ENCODE measurements at places on chromosomes 7 and 10.

GRCh38 chr7:9507290-9507689 lies 1073.9 kb downstream of the NXPH1 start:
- peak; percentile 7 for DNase-seq

GRCh38 chr7:22723637-22724036 lies 3.4 kb upstream of the IL6 start:
- DNase-seq, result no peak

DNA sequence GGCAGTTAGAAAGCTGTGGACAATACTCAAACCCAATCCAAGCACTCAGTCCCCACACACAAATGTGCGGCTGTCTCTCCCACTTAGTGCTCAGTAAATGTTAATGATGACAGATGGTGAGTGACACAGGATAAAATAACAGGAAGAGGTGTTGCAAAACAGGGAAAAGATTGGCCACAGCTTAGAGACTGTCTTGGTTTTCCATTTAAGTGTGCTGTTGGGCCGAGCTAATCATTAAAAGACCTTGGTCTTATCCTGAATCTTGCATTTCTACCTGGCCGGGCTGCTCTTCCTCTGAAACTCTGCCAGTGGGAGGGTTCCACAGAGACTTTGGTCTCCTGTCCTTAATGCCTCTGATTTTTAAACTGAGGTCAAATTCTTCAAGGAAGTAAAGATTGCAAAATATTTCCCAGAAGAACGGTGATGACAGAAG lies 113.1 kb upstream of the RNF32 start:
- DNase-seq, result no peak

- DNase-seq, result peak; percentile 80
Measured at GRCh38 chr7:102288285-102288930, 1.7 kb downstream of the SH2B2 start.

DNA sequence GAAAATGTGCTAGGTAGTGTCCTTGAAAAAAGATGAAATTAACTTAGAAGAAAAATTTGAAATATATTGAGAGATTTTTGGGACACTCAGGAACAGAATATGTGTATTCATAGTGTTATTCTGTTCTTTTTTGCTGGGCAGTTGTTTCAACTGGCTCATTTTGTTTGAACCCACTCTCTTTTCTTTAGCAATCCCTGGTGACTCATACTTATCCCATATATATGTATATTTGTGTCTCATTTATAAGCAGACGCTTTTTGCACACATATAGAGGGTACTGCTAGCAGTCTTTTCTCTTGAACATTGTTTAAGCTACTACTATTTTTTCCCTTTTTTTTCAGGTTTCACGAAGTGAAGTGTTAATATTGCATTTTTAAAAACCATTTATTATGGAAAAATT lies 1.9 kb downstream of the EXOC6 start:
- no peak for DNase-seq

DNA sequence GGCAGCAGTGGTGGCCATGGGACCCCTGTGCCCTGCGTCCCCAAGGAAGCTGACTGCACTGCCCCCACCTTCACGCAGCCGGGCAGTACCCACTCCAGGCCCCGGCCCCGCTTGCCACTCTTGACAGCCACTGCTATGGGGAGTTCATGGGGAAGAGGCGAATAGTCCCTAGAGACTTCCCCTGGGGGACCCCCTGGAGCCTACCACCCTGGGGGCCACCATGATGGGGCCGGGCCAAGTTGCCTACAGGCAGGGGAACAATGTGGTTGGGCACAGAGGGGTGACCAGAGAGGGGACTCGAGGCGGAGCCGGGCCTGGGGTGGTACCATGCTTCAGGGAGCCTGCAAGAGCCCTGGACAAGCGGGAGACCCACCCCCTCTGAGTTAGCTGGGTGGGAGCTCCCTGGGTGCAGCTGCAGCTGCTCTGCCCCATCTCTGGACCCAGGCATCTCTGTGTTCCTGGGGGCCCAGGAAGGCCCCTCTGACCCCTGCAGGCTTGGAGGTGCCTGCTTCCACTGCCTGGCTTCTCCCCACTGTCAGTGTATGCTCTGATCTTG lies 567.6 kb downstream of the GRM8 start:
- no peak for DNase-seq

GRCh38 chr7:149005427-149006344 lies 22.6 kb downstream of the PDIA4 start:
- DNase-seq, result peak; percentile 74
